ENCODE measurements at places on chromosomes 2 and 18. TPM values are rescaled to one million over a fixed set of nuclear protein-coding genes. Genes with fewer than 3 reads are reported as not detected.

DNA sequence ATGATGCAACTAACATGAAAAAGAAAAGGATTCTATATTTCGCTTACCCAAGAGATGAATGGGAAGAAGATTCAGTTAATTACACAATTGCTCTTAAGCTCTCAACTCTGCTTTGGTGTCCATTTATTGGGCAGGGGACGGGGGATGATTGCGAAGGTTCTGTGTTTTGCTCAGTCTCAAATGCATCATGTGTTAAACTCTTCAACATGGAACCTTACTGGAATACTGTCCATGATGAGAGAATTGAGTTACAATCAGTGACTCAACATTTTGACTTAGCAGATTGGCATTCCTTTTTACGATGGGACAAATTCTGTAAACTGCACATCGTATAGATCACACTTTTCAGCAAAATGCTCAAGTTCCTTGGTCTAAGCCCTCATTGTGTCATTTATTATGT lies 135.6 kb downstream of the RBMS1 start:
- peaks cover 22% of the 10 kb centered on the region for H3K4me1 ChIP-seq
- no peak for DNase-seq
- no peaks in the 10 kb centered on the region for H3K27me3 ChIP-seq
- H3K4me3 ChIP-seq, result no peak overlapping the region
- no peak overlapping the region for H3K27ac ChIP-seq
- no peaks in the 10 kb centered on the region for H3K36me3 ChIP-seq

DNA sequence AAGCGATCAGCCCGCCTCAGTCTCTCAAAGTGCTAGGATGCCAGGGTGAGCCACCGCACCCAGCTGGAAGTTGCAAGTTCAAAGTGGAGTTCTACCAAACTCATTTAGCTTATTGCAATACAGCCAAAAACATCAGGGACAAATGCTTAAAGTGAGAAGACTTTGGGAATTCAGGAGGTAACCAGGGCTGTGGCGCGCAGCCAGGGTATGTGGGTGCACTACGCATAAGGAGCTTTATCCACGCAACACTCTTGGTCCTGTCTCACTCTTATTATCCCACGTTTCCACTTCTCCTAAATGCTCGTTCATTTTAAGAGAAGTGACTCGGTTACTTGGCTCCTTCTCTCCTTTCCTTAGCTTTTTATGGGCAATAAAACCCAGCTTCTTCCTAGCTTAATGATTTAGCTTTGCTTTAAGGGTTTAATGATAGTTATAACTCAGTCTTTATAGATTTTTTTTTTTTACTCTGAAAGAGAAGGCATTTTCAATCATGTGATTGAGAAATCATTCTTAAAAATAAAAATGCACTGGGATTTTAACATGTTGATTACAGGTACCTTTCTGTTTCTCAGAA lies 199.8 kb downstream of the KCNE4 start:
- no peak overlapping the region for H3K27ac ChIP-seq
- H3K4me1 ChIP-seq, result no peaks in the 10 kb centered on the region
- no peaks in the 10 kb centered on the region for H3K36me3 ChIP-seq
- H3K4me3 ChIP-seq, result no peak overlapping the region
- no peak for DNase-seq
- H3K27me3 ChIP-seq, result no peaks in the 10 kb centered on the region

Gene PTRHD1
- total RNA-seq, result 31.1 TPM

Gene DUSP2
- total RNA-seq, result 7.9 TPM

Gene TUBA4B
- 6.3 TPM for total RNA-seq
